Activated CD8-positive, alpha-beta T cell treated with anti-CD3 and anti-CD28 coated beads, Interleukin-2, amount 10 ng/mL, durations not matched to agents 7 days and 5 days (primary cell): ENCODE measurements at places on chromosomes 6 and 20.

- DNase-seq: no peak
These were observed 78.8 kb upstream of the CD83 start for GRCh38 chr6:14038467-14039437.

DNA sequence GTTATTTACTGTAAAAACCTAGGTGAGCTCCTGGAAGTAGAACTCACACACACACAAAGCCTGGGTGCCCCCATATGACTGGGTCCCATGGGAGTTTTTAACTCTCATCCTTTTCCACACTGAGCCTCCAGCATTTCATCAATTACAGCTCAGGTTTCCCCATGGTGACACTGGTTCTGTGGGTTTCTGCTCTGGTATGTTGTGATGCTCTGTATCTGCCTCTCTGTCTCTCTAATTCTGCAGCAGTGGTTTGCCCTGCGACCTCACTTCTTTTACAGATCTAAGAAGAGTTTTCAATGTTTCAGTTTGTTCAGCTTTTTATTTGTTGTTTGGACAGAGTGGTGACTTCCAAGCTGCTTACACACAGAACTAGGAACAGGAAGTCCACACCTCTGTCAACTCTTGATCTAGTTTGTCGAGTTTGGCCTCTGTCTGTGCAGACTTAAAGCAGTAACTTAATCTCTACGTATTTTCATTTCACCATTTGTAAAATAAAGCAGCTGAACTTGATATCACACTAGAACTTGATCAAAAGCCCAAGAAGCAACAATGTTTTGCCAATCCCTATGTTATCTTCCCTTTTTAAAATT is 554.3 kb downstream of the EPHA7 start:
- DNase-seq: no peak

- no peak for DNase-seq
These were observed 11.5 kb upstream of the IPCEF1 start for GRCh38 chr6:154367839-154368695.

- DNase-seq: no peak
These were observed 93.2 kb downstream of the FOXO3 start for GRCh38 chr6:108653949-108654348.
